ENCODE measurements at places on chromosomes 3 and 15.

DNA sequence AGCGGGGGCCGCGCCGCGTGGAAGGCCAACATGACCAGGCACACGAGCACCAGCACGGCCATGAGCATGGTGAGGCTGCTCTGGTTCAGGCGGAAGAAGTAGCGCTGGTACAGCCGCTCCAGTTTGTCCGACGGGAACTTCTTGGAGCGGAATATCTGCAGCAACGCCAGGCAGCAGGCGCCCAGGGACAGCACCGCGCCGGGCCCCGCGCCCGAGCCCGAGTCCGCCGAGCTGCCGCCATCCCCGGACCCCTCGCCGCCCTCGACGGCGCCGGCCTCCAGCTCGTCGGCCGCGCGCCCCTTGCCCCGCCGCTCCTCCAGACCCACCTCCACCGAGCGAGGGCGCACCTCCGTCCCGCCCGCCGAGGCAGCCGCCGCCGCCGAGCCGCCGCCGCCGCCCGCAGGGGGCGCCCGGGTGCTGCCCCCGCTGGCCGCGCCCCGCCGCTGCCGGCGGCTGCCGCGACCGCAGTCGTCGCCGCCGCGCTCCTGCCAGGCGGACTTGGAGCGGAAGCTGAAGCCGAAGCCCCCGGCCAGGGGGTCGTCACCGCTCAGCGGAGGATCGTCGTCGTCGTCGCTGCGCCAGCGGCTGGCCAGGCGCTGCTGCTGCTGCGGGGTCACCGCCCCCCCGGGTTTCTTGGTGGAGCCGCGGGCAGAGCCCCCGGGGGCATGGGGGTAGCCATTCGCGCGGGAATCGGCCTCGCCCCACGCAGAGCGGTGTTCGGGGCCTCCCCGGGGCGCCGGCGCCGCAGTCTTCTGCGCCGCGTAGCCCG, 957 bp downstream of the ADCY5 start:
- DNase-seq = no peak

DNA sequence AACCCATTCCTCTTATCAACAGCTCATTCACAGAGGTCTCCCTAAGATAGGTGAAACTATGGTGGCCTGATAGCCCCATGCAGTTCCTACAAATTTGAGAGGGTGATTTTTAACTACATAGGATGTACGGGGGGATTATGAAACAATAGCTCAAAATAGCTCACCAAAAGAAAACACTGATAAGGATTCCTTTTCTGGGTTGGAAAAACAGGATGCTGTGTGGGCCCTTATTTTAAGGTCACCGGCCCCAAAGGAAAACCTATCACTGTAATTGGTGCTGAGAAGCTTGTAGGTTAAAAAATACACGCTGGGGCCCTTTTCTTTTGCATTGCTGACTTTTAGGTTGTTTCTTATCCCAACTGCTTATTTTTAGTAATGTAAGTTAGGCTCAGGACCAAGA, 627.4 kb downstream of the MAGI1 start:
- no peak for DNase-seq

DNA sequence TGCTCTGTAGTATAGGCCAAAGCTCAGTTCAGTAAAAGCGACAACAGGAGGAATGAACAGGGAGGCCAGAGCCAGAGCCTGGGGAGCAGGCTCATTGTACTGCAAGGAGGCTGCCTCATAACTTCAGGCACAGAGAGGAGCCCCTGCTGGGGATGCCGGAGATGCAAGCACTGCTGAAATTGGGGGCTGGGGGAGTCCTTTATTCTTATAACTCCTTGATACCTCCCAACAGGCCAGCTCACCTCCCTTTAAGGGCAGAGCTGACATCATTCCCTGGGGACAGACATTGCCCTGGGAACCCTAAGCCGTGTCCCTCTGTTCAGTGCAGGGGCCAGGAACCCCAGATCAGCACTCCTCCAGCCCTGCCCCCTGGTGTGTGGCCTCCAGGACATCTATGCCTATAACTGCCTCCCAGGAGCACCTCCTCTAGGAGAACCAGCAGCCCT, 83.8 kb upstream of the MRPS22 start:
- DNase-seq = no peak

- DNase-seq = no peak
Measured at GRCh38 chr3:24513463-24513862, 18.8 kb upstream of the THRB start.

GRCh38 chr15:70259028-70259424, 161.3 kb upstream of the TLE3 start:
- peak; percentile 82 for DNase-seq

DNA sequence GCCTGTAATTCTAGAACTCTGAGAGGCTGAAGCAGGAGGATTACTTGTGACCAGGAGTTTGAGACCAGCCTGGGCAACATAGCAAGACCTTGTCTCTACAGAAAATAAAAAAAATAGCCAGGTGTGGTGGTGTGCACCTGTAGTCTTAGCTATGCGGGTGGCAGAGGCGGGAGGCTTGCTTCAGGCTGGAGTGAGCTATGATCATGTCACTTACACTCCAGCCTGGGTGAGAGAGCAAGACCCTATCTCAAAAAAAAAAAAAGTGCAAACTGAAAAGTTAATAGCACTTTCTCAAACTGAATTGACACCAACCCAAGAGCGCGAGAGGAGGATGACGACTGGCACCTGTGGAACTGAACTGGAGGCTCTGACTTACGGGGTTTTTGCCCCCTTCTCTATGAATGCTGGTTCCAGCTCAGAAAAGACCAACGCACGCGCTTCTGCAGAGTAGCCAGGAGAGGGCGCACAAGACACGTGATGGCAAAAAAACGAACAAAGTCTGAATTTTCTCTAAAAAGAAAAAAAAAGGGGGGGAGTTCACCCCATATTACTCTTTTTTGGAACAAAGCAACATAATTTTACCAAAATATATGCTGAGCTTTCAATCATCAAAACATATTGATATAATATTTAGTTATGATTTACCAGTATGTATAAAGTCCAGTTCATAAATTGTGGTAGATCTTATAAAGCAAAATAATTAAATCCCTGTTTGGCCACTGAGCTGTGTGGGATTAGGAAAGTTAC, 23.7 kb downstream of the CFAP92 start:
- DNase-seq = peak; percentile 59

All from DMS53 (cell line).